ENCODE measurements at places on chromosomes 16 and 17. TPM values are rescaled to one million over a fixed set of nuclear protein-coding genes. Genes with fewer than 3 reads are reported as not detected.

Gene TBC1D28
- total RNA-seq: not detected

Gene PRSS21
- total RNA-seq: not detected

Gene PHB1
- 367 TPM for total RNA-seq

Gene HS3ST3A1
- total RNA-seq: 0.31 TPM

Gene KRTAP4-4
- total RNA-seq: not detected

Gene IGF2BP1
- total RNA-seq: 109 TPM

- no peak for DNase-seq
Observed at GRCh38 chr17:2455956-2456355, 55.1 kb upstream of the MNT start.

- no peak for DNase-seq
Observed at GRCh38 chr17:41956522-41956921, 10.1 kb upstream of the CNP start.

DNA sequence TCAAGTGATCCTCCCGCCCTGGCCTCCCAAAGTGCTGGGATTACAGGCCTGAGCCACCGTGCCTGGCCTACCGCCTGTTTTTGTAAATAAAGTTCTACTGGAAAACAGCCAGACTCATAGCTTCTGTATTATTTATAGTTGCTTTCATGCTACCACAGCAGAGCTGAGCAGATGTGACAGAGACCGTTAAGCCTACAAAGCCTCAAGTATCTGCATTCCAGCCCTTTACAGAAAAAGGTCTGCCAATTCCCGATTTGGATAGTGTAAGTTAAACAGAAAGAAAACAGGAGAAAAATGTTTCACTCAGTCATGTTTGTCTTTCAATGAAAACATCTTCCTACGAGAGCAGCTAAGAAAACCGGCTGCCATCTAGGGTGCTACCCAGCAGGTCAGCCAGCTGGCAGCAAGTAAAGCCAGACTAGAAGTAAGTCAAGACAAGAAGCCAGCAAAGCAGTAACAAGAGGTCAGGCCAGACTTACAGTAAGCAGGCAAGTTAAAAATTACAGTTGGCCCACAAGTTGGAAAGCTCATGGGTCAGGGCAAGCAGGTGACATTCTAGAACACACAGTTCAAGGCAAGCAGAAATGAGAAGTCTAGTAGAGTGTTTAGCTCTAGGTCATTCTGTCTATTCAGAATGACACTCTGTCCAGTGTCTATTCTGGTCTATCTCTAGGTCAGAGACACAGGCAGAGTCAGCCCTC is 17.7 kb downstream of the NCBP3 start:
- no peak for DNase-seq

DNA sequence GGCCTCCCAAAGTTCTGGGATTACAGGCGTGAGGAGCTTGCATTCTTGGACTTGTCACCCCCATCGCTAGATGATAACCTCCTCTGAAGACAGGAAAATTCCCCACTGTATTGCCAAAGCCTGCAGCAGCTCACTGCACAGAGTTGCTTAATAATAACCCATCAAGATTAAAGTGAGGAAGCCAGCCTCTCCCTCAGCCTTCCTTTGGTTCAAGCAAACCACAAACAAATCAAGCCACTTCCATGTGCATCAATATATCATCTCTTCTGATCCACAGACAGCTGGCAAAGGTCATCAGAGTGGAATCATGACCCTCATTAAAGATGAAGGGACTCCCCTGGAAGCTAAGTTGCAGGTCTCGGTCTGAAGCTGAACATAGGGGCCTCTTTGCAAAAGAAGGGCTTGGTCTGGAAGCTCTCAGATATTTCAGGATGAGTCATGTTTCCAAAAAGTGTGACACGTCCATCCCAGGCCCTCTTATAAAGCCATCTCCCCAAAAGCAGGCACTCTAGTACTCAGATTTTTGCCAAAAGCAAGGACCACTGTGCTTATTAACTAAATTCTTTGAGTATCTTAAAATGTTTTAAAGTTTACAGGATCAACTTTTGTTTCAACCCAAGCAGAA is 4.8 kb downstream of the EMP2 start:
- no peak for DNase-seq

DNA sequence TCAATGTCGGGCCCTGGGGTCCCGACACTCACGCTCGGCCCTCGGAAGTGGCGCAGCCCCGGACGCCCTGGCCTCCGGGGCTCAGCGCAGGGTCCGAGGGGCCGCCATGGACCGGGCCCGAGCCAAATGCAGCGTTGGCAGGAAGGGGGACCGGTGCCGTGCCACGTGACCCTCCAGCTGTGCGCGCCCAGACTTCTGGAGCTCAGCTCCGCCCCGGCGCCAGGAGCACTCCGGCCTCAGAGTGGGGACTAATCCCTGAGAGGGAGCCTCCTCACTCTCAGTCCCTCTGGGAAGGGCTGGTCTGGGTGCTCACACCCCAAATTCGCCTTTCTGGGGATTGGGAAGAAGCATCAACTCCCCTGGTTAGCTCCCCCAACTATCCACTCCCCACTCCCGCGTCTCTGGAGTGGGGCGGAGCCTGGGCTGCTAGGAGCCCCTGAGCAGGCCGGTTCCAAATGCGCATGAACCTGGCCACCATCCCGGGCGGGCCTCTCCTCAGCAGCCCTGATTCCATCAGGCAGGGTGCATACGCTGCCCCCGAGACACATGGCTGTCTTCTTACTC is at the start of gene B3GNT9:
Gene B3GNT9 (minus strand): TSS at position 166 of the 564 bp plus-strand sequence. CDS start 513 bp downstream, outside the sequence.
- DNase-seq: no peak

GRCh38 chr16:24015923-24016322 is 180.1 kb downstream of the PRKCB start:
- DNase-seq: no peak

- DNase-seq: no peak
Observed at GRCh38 chr17:32610943-32611342, 124.2 kb downstream of the CDK5R1 start.

GRCh38 chr16:4723071-4723767 is 10.9 kb downstream of the ANKS3 start:
- DNase-seq: no peak

DNA sequence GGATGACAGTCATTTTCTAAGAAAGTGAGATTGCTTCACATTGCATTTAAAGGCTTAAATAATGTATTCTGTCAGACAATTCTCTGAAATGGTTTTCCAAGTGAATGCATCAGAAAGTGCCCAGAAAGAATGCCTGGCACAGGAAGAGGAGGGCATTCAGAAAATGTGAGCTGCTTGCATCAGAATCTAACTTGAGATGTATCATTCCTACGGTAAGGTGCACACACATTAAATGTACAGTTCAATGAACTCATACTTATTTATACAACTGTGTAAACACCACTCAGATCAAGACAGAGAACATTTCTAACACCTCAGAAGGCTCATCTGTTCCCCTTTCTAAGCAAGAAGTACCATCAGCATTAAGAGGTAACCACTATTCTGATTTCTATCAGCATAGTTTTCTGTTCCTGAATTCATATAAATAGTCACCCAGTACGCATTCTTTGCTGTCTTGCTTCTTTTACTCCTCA is 638.0 kb downstream of the MAF start:
- DNase-seq: no peak

- peak; percentile 24 for DNase-seq
Observed at GRCh38 chr17:28612936-28613872, 781 bp downstream of the RSKR start.

DNA sequence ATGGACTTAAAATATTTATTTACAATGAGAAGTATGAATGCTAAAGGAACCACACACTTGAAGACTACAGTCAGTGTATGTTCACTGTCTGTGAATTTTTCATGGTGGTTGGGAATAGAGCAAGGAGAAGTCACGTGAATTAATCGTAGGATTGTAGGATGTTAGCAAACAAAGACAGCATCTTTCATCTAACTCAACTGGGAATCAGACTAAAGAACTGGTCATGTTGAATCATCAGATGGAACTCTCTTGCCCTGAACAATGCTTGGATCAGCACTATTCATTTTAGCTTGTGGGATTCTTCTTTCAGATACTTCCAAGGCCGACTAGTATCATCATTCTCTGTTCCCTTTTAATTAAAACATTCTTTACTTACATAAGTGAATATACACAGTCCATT is 18.1 kb downstream of the KCNJ2 start:
- DNase-seq: no peak

- DNase-seq: no peak
Observed at GRCh38 chr17:54933921-54934320, 33.3 kb downstream of the TOM1L1 start.

All from Panc1 (cell line).